Pulmonary artery endothelial cell (primary cell): ENCODE measurements at places on chromosomes 2 and 18.

- no peak for DNase-seq
Measured at GRCh38 chr2:17085546-17086202, 420.0 kb upstream of the CYRIA start.

DNA sequence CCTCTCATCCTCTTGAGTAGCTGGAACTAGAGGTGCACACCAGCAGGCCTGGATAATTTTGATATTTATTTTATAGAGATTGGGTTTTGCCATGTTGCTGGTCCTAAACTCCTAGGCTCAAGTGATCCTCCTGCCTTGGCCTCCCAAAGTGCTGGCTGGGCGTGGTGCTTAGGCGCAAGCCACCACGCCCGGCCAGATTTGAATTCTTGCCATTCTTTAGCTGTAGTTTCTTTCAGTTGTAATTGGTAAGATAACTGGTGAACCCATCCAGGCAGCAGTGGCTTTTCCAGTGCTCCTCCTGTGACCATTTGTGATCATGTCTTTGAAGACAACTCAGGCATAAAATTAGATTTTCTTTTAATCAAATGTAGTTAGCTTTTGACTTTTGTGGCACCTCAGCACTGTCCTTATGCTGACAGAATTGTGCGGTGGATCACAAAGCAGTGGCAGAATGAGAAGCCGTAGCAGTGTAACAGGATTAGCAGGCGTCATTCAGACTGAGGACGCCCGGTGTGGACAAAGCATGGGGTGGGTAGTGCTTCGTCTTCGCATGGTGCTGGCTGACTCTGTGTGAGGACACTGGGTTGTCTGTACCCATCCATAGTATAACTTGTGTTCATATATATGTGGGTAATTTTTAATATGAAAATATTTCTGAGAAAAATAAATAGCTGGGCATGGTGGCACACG, 30.0 kb upstream of the TOGARAM2 start:
- no peak for DNase-seq

DNA sequence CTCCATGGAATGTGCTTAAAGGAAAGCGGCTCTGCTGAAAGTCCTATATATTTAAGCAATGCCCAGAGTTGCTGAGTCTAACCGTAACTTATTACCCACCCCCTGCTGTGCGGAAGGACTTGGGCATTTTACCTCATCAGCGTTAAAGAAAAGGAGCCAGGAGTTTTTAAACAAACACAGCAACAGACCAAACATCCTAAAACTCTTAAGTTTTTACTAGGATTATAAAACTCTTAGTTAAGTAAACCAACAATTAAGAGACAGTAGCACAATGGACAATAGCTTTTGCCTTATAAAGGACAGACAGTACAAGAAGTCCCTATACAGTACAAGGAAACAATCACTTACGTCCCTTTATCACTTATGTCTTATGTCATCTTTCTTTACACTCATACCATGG, 90.2 kb downstream of the ZNF521 start:
- no peak for DNase-seq

GRCh38 chr18:44033144-44033701, 647.5 kb upstream of the SETBP1 start:
- DNase-seq: no peak

- DNase-seq: no peak
Measured at GRCh38 chr2:199370150-199370780, 87.5 kb downstream of the SATB2 start.

DNA sequence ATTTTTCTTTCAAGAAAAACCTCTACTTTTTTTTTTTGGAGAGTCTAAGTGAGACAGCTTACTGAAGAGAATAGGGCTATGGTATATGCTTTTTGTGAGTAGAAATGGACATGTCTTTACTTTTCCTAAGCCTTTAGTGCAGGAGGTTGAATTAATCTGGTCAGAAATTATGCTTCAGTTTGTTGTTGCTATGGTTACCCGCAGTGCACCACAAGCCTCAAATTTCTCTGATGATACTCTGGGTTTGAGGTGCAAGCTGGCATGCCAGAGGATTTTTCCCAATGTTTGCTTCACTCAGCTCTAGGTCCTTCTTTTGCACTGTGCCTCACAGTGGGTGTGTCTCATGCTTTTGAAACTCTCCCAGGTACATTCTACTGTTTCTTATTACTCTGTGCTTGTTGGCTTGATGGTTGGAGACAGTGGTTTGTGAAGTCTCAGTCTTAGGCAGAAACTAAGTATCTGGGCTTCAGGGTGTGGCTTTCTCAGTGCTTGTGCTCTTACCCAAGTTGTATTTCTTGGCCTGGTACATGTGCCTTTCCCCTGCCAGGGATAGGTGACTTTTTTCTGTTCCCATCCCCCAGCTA, 278.3 kb downstream of the RBM43 start:
- DNase-seq: no peak

DNA sequence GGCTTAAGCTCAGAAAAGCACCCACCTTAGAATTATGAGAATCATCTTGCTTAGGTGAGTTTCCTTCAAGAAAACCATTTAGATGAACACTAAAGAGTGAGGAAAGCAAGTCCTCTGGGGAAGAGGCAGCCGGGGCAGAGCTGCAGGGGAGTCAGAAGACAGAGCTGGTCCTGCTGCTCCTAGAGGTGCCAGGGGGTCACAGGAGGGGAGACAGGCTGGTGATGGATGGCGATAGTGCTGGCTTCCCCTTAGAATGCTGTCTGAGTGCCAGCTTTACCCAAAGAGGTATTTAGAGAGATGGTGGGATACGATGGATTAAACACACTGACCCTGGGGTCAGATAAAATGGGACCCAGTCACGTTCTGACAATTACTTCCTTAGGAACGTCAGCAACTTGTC, 269.4 kb downstream of the TDRD15 start:
- no peak for DNase-seq
